ENCODE measurements at places on chromosomes 16 and 17.

DNA sequence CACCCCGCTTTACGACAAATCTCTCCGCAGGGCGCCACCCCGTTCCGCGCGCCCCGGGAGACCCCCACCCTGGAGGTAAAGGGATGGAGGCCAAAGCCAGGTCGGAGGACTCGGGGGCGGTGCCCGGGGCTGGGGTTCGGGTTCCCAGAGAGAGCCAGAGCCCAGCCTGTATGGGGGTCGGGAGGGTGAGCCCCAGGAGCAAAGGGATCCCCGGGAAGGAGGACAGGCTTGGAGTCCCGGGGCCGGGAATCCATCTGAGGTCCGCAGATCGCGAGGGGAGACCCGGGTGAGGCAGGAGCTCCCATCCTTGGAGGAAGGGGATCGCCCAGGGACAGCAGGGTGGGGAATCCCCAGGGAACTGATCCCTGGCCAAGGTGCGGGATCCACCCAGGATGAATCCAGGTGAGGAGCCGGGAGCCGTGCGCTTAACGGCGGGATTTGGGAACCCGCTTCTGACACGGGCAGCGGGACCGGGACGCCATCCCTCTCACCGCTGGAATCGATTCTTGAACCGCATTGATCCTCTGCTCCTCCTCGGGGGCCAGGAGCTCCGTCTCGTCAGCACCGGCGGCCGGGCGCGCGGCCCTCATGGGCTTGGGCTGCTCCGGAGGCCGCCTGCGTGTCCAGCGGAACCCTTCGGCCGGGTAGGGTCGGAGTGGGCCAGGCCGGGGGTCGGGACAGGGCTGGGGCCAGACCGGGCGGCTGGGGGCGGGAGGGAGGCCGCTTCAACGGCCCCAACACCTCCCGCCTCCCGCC, at the start of gene MMD:
MMD (minus strand) TSS at position 657 of the 756 bp plus-strand sequence; CDS start at position 517, 140 bp downstream.
- no peak for DNase-seq

DNA sequence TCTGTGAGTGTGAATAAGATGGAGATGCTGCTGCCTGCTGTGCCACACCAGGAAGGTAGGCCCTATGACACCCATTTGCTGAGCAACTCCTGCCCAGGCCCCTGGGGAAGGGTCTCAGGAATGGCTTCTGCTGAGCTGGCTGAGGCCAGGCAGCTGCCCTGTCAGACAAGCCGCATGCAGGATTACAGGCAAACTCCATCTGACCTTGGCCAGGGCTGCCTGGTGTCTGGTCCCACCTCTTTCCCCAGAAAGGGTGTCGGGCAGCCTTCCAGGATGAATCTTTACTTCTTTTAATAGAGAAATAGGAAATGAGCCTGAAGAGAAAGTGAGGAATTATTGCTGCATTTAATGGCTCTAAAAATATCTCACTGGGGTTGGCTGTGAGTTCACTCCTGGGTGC, 182.5 kb downstream of the IRX5 start:
- DNase-seq: no peak

- DNase-seq: no peak
Observed at GRCh38 chr16:30619638-30620037, 9.4 kb upstream of the ZNF689 start.

GRCh38 chr16:674968-675883, at the start of gene RHBDL1:
RHBDL1 (plus strand) TSS chr16:675671; CDS start chr16:675791, 120 bp downstream.
- no peak for DNase-seq

DNA sequence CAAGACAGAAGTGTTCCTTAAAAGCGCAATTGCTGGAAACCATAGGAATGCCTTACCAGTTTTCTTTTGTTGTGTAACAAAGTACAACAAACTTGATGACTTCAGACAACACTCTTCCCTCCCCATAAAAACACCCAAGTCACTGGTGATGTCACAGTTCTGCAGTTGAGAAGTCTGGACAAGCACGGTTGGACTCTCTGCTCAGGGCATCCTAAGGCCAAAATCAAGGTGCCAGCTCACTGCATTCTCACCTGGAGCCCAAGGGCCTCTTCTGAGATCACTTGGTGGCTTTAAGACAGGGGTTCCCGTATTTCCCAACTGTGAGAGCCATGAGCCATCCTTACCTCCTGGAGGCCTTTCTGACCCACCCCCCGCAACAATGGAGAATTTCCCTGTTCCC, 45.6 kb upstream of the MEAK7 start:
- no peak for DNase-seq

- no peak for DNase-seq
Observed at GRCh38 chr17:83073389-83074063, 5.9 kb upstream of the METRNL start.

DNA sequence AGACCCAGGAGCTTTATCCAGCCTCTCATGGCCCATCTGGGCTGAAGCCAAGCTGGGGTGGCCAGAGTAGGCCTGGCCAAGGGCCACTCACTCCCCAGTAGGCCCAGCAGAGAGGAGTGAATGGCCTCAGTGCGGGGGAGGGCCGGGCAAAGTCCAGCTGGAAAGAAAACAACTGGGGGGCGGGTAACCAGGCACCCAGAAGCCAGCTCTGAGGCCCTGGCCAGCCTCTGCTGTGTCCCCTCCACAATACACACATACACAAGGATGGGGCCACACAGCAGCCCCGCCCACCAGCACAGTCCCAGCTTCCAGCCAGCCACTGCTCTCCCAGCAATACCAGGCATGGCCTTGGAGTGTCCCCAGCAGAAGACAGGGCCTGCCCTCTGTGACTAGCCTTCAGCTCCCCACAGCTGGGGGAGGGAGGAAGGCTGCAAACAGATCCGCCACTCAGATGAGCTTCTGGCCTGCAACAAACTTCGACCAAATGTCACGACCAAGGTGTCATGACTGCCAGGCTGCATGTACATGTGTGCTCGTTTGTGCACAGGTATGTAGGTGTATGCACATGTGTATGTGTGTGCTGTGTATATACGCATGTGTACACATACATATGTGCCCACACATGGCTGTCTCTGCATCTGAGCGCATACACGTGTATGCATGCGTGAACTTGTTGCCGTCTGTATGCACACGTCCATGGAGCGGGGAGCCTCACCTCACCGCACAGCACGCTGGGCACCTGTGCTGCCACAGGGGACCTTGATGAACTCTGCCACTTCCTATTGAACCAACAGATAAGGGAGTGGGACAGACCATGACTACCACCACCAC, 5.0 kb downstream of the CARHSP1 start:
- DNase-seq: no peak

GRCh38 chr16:47386201-47386718, 74.6 kb downstream of the ITFG1 start:
- no peak for DNase-seq

- peak; percentile 56 for DNase-seq
Observed at GRCh38 chr16:48611329-48612137, 1.6 kb upstream of the N4BP1 start.

GRCh38 chr16:761625-762513, 1.3 kb downstream of the MSLN start:
- no peak for DNase-seq

GRCh38 chr16:30040221-30040620, 9.2 kb upstream of the TLCD3B start:
- DNase-seq: no peak

- DNase-seq: peak; percentile 71
Observed at GRCh38 chr17:59105852-59106462, 723 bp downstream of the TRIM37 start.

GRCh38 chr17:79144133-79144532, 69.5 kb downstream of the ENGASE start:
- no peak for DNase-seq

GRCh38 chr16:48629531-48629930, 19.6 kb upstream of the N4BP1 start:
- DNase-seq: no peak

- DNase-seq: no peak
Observed at GRCh38 chr16:87764600-87765472, 950 bp downstream of the KLHDC4 start.

DNA sequence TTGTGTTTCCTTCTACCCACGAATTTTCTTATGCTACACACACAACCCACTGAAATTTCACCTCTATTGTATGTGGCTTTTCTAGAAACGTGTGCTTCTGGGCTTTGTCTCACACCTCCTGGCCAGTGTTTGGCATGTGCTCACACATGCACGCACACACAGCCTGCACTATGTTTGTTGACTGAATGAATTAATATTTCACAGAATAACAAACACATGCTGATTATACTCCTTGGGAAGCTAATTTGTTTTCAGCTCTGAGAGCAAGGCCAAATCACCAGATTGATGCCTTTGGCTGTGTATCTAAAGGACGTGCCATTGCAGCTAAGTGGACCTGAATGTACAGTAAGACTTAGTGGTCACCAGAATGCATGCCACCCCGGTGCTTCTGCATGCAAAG, 210.7 kb downstream of the WWOX start:
- DNase-seq: no peak

GRCh38 chr16:67561501-67561823, 864 bp upstream of the CTCF start:
- no peak for DNase-seq

DNA sequence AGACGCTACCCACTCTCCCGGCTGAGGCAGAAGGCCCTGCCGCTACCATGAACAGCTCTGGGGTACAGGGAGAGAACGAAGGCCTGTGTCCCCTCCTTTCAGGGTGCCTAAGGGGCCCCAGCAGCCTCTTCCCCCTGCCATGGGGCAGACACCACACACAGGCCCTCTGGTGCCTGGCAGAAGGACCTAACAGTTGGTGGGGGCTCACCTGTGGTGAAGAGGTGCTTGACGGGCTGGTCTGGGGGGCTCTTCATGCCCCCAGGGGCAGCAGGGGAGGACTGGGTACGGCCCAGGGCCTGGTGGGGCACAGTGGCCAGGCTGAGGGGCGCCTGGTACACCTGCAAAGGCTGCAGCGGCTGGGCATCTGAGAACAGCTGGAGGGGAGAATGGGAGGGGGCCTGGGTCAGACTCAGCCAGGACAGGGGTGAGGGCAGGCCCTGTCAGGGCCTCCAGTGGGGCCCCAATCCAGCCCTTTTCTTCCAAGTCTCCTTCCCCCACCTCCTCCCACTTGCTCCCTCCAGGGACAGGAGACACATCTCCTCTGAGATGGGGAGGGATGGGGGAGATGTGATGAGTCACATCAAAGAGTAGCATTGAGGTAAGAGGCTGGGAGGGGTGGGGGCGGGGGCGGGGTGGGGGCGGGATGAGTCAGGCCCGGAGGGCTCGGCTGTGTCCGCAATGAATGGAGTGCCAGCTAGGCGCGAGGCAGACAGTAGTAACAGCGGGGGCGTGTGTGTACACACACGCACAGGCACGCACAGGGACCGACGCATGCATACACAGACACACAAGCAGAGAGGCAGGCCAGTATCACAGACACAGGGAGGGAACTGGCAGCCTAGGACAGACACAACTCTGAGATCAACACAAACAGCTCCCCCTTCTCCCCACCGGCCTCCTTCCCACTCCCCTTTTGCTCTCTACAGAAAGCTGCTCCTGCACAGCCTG, 16.1 kb downstream of the G6PC3 start:
- peak; percentile 17 for DNase-seq
